GM12891 (cell line): ENCODE measurements at places on chromosomes 1 and 21.

- DNase-seq = no peak
Observed at GRCh38 chr1:86499987-86500593, 31.4 kb downstream of the CLCA1 start.

DNA sequence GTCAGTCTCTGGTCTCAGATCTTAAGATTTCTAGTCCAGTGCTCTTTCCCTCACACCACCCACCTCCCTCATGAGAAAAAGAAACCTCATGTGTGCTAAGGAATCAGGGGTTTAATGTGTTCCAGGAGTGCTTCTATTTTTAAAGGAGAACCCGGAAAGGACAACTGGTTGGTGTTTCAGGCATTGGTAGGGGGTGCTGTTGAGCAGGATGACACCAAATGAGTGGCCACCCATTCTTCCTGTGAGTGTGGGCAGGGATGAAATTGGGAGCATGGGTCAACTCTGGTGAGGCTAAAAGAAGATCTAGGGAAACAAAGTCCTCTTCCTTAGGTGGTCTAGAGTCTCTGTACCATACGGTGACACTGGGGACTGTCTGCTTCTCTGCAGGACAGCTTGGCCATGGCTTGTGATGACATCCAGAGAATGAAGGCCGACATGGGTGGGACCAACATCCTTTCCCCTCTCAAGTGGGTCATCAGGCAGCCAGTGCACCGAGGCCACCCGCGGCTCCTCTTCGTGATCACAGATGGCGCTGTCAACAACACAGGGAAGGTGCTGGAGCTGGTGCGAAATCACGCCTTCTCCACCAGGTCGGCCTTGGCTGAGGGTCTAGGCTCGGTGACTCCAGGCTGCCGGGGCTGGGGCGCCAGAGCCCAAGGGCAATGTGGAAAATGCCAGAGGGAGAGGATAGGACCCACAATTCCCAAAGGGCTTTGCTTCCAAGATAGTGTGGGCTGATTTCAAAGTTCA lies 39.3 kb downstream of the VWA5B1 start:
- no peak for DNase-seq

DNA sequence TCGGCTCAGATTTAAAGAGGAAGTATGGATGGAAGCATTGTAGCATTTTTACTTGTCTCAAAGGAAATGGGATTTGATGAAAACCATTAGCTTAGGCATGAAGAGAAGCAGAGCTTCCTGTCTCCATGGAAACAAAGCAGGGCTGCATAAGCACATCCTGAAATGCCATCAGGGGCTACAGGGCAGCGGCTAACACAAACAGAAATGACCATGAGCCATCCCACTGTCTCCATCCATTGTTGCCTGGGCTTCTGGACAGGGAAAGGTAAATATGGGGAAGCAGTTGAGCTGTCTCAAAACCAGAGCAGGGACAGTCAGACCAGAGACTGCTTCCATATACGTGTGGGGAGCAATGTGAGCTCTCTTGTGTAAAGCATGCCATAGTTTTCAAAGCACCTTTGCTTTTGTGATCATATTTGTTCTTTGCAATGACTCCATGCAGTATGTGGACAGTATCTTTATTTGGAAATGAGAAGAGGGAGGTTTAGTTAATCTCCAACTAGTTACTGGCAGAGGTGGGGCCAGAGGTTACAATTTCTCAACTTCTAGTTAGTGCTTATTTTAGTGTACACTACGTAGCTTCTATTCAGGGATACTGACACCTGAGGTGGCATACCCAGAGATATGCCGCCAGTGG lies 176.1 kb downstream of the CACNA1E start:
- no peak for DNase-seq

DNA sequence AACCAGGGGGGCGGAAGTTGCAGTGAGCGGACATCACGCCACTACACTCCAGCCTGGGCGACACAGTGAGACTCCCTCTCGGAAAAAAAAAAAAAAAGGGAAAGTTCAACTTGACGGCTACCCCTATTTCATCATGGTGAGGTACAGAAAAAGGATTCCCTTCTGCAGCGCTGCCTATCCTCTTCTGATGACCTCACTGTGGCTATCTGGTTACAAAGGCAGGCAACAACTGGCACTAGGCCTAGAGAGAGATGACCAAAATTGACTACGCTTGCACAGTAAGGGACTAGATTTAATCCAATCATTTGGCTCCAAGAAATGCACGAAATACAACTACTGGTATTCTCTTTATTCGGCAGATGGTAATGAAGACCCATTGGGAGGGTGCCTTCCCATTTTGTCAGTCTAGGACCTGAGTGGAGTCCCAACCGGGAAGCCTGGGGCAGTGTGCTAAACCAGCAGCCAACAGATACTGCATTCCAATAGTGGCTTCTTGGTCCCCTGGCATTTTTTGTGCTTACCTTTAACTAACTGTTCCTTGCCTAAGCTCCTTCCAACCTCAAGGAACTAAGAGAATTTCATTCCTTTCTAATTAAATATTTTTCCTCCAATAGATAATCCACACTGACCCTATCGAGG lies 36.6 kb downstream of the ITPKB start:
- no peak for DNase-seq

DNA sequence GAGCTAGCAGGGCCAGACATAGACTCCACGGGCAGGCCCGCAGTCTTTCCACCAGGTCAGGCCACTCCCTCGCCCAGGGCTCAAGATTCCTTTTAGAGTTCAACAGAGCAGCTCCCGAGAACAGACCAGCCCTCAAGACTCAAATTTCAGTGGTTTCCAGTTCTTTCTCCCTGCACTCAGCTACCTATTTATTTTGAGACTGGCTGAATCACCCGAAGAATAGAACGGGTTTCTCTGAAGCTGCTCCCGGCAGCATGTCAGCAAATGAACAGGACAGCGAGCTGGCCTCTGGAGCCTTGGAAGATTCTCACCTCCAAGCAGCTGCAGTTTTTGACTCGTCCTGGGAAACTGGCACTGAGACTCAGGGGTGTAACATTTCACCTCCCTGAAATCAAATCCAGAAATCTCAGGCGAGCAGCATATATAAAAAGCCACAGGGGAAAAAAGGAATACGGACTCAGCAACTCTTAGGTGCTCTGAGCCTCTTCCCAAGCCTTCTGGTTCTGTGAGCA lies 177.9 kb downstream of the CLIC6 start:
- no peak for DNase-seq

DNA sequence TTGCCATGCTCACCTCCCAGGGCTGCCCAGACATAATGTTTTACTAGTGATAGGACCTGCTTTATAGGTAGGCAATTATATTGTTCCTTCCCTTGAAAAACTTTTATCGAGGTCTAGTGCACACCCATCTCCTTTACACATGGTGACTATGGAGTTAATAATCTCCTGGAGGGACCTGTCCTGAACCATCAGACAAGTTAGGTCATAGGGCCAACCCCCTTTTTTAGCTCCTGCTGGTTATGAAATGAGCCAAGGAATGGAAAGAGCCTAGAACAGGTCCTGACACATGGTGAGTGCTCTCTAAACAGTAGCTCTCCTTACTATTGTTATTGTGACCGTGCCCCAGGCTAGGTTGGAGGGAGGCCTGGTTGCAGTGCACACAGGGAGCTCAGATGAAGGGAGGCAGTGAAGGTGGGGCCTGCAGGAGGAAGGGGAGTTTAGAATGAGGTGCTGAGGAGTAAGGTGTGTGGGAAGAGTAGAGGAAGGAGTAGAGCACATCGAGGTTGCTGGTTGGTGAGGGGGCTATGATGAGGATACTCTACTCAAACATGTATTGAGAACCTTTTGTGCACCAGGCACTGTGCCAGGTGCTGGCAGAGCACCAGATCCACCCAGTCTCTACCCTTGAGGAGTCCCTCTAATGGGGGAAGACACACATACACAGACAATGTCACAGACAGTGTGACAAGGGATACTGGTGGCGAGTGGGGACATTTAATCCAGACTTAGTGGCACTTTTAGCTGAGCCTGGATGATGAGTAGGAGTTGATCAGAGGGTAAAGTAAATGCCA lies 14.1 kb upstream of the LMNA start:
- no peak for DNase-seq

GRCh38 chr1:237013608-237014007 lies 9.4 kb upstream of the MT1HL1 start:
- DNase-seq = no peak

DNA sequence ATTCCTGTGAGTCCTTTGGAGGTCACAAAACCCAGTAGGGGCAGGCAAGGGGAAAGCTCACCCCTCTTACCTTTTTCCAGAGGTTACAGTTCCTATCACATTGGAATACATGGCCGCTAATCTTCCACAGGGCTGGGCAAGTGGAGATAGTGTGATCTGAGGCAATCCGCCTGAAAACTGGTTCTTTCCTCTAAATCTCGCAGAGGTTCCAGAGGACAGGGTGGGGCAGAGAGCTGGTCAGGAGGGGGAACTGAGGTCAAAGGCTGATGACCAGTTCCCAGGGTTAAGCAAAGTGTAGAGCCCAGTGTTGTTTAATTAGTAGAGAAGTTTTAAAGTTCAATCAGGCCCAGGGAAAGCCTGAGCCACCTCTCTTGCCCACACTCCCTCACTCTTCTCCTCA lies at the start of gene SERPINC1:
TSS of gene SERPINC1 (minus strand) at position 179 of the 400 bp plus-strand sequence. CDS start at position 111, 68 bp downstream.
- DNase-seq = no peak
